ENCODE measurements at places on chromosomes 5 and 9.

- no peak for DNase-seq
Observed at GRCh38 chr9:108078375-108078774, 588.8 kb upstream of the KLF4 start.

DNA sequence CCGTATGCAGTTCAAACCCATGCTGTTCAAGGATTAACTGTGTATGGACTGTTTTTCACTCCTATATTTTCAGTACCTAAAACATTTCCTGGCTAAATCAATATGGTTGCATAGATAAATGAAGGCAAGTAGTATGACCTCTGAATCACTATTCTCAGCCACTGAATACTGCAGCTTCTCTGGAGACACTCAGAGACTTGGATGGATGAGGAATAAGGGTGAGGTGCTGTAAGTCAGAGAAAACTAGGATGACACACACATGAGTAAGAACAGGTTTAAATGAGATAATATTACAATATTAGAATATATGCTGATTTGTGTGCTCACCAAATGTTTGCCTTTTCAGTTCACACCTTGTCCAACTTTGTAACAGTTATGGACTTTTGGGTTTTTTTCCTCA, 26.0 kb upstream of the ANXA1 start:
- no peak for DNase-seq

DNA sequence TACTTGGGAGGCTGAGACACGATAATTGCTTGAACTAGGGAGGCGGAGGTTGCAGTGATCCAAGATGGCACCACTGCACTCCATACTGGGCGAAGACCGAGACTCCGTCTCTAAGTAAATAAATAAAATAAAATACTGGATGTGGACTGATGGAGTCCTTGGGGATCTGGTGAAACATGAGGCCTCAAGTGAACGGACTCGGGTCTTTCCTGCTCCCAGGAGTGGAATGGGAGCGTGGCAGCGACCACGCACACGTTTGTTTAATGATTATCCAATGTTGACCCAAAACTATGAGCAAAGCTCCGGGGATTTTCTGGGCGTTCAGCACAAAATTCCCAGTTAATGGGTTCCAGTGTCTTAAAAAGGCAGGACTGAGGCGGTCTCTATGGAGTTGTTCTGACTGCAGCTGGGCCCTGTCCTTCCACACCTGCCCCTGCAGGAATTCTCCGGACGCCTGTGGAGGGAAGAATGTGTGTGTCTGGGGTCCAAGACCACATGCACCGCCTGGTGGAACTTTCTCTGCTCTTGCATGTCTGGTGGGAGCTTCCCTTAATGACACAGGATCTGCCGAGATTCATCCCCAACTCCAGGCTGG, 26.6 kb downstream of the NEK6 start:
- DNase-seq, result no peak

DNA sequence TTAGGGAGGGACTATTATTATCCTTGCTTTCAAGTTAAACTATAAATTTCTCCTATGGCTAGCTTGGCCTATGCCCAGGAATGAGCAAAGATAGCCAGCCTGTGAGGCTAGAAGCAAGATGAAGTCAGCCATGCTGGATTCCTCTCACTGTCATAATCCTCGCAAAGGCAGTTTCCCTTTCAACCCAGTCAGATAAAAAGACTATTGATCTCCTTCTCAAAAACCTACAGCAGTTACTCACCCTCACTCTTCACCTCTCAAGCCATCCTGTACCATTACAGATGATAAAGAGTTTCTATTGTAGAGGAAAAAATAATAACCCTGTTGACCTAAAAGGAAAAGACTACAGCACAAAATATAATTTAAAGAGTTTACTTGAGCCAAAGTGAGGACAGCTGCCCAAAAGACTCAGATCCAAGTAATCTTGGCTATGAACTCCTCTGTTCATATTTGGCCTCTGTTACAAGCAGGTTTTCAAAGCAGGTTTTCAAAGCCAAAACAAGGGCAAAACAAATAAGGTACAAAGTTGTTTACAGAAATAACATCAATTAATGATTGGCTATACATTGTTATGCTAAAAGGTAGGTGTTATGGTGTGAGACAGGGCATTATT, 41.7 kb downstream of the KCNV2 start:
- no peak for DNase-seq

DNA sequence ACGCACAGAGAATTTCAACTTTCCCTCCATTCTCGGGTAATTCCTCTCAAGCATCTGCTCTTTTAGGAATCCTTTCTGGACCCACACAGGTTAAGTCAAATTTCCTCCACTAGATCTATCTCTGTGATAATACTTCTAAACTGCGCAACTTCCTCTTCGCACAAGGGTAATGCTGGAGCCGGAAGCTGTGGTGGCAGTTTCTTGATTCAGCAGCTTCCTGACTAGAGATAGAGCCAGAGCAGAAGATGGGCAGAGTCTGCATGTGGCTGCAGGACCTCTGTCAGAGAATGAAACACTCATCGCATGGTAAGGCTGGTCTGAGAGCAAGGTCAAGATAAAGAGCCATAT, 11.1 kb upstream of the CDC42SE2 start:
- no peak for DNase-seq

- no peak for DNase-seq
Observed at GRCh38 chr5:83472213-83472507, 616 bp downstream of the VCAN start.

DNA sequence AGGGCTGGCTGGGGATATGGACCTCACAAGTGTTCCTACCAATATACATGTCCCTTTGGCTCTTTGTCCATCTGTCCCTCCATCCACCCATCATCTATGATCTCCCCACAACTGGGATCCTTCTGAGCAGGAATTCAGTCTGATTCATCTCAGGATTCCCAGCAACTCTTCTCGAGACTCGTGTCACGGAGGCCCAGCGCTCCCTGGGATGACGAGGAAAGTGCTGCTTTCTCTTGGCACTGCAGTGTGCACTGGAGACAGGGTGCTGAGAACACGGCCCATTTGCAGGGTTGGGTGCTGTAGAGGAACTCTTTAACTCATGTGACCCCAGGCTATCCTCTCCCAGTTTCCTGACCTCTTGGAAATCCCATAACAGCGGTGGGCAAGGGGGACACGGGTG, 72.9 kb downstream of the ANGPTL2 start:
- DNase-seq, result no peak

DNA sequence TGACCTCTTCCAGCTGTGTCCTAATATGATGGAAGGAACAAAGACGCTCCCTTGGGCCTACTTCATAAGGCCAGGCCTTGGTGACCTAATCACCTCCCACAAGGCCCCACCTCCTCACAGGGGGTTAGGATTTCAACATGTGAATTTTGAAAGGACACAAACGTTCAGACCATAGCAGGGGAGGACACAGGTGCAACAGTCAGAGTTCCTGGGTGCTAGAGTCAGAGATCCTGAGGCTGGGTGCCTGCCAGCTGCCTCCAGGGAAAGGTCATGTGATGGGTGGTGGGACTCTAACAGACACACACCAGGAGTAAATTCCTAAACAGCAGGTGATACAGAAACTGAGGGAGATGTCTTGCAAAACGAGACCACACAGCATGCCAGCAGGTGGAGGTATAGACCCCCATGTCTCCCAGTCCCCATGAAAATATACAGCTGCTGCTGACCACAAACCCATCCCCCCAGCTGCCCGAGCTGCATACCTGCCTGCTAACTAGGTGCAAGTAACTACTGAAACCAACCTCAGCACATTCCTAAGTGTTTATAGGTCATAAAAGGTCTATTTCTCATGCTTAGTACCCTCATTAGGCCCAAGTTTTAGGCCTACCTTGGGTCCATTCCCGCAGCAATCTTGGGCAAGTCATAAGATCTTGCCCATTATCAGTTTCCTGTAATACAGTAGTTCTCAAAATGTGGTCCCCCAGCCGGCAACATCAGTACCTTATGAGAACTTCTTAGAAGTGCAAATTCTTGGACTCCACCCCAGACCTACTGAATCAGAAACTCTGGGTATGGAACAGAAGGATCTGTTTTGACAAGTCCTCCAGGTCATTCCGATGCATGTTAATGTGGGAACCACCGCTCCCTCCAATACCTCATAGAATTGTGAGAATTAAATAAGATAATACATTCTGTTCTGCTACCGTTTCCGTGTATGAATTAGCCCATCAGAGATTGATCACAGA, 245.3 kb downstream of the ENC1 start:
- DNase-seq, result no peak

DNA sequence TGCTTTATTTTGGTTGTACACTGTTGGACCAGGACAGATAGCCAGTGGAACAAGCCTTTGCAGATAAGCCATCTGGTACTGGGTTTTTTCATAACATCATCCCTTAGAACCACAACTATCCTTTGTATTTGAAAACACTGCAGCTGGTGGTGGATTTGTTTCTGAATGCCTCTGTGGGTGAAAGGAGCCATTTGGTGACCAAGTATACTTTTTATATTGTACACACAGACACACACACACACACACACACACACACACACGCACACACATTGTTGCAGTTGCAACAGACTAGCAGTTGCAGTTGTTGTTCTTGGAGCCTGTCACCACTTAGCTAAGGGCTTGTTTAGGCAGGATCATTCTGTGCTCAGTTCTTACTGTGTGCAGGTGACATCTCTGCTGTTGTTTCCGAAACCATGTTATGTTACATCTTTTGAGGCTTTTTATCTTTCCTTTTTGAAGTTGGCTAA, 22.9 kb upstream of the CAVIN4 start:
- DNase-seq, result no peak

- no peak for DNase-seq
Observed at GRCh38 chr9:127262602-127263001, 2.0 kb upstream of the GARNL3 start.

- DNase-seq, result no peak
Observed at GRCh38 chr5:74978345-74978744, 74.0 kb downstream of the GCNT4 start.

DNA sequence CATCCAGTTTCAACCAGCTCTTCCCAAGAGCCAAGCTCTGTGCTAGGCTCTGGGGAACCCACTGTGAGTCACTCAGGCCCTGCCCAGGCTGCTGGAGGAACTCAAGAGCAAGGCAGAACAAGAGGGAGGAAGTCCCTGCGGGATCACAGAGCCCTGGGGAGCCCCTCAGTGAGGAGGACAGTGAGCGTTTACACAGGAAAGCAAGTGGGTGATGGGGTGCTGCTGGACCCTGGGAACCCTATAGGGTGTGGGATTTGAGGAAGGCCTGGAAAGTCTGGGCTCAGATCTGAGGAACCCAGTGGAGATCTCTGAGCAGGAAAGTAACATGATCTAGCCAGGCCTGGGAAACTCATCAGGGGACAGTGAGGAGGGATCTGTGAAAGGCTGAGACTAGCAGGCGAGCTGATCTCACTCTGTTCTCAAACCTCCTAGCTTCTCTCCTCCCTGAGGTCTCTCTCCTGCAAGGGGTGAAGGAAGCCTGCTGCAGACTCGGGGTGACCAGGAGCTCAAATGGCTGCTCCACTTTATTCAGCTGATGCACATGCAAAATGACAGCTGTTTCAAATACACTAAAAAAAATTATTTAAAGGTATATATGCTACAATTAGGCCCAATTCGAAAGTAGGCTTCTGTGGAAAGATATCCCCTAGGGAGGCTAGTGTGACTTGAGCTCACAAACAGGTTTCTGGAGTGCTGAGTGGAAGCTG, 70.0 kb downstream of the SHB start:
- DNase-seq, result peak; percentile 56

DNA sequence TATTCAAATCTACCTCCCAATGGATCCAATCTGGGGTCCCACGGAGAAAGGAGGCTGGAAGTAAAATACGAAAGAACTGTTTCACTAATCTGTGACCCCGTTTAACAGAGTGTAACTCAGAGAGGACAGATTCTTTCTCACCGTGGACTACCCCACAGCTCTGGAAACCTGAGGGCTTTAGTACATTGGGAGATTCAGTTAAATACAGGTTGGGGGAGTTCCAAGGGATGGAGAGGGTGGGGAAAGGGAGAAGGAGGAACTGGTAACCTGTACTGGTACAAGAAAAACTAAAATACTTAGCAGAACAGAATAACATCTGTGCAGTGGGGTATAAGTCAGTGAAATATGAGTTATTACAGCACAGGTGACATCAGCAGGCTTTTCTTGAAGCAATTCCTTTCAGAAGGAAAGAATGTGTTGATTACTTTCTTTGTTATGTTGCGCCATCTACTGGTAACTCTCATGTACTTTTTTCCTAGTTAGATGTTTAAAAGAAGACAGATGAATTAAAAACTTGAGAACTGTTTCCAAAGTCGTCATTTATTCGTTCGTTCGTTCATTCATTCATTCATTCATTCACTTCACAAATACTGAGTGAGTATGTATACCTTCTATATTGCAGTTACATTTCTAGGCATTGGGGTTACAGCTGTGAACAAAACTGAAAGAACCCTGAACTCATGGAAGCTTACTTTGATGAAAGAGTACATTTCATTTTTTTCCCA, 30.0 kb upstream of the STOM start:
- DNase-seq, result peak; percentile 57

- DNase-seq, result no peak
Observed at GRCh38 chr5:171221916-171222315, 87.1 kb upstream of the TLX3 start.

GRCh38 chr9:122949696-122950095, 8.9 kb downstream of the RABGAP1 start:
- DNase-seq, result no peak

DNA sequence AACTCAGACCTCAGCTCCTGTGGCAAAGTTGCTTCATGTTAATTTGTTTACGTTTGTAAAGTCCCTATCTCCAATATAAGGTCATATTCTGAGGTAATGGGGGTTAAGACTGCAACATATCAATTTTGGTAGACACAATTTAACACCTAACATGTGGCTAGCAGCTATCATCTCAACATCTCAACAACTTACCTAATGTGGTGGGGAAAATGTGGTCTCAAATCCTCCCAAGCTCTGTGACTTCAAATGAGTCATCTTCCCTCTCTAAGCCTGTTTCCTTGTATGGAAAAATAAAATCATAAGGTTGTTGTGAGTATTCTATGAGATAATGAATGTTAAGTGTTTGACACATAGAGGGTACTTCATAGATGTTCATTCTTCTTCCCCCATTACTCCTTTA, 443.3 kb downstream of the CDK5RAP2 start:
- DNase-seq, result no peak

GRCh38 chr9:93686127-93686879, 109.9 kb downstream of the PHF2 start:
- no peak for DNase-seq

DNA sequence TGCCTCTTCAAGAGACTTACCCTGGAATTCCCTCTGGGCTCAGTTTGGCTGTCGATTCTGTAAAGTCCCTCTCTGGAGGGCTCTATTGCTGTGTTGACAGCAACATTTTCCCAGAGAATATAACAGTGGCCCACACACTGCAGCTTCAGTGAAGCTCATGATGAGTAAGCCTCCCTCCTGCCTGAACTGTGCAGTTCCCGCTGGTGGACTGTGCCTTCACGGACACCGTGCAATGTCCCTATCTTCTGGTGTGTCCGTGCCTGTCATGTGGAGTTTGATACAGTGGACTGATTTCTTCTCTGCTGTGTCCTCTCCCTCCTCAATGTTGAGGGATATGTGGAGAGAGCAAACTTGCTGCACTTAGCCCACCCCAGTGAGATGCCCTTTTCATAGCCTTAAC, 109.0 kb downstream of the NTRK2 start:
- no peak for DNase-seq

DNA sequence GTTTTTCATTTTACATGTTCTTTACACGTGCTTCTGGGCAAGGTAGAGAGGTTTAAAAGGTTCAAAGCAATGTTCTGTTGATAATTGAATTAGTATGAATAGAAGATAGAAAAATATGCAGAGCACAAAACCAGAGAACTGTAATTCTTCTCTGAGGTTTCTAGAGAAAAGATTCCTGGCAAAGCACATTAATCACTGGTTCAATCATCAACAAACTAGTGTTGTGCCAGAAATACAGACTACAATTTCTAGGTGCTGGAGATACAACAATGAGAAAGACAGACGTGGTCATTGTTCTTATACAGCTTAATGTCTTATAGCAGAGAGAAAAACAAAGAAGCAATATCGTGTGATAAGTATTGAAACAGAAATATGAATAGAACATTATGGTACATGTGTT, 25.5 kb downstream of the MEGF9 start:
- DNase-seq, result no peak

Data from NCI-H1436 (cell line).